Activated T-helper 1 cell treated with Interleukin-2 at 50 U/mL for 16 hours (primary cell): ENCODE measurements at places on chromosomes 4 and X.

DNA sequence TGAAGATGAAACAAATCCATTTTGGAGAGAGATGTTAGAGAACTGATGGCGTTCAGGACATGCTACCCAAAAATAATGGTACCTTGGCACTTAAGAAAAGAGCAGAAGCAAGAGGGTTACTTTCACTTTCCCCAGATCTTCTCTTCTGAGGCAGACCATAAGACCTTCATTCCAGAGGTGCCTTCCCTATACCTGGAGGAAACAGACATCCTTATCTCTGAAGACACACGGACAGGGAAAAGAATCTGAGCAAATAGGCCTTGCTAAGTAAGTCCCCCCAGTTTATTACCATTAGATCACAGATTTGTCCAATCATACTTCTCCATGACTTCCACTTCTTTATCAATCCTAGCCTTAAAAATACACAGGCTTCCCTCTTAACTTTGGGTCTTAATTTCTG is 2.0 kb upstream of the FGF2 start:
- DNase-seq, result no peak

- DNase-seq, result no peak
Observed at GRCh38 chr4:30723201-30723955, 3.2 kb downstream of the PCDH7 start.

- DNase-seq, result no peak
Observed at GRCh38 chrX:21926527-21927278, 13.8 kb upstream of the SMS start.

DNA sequence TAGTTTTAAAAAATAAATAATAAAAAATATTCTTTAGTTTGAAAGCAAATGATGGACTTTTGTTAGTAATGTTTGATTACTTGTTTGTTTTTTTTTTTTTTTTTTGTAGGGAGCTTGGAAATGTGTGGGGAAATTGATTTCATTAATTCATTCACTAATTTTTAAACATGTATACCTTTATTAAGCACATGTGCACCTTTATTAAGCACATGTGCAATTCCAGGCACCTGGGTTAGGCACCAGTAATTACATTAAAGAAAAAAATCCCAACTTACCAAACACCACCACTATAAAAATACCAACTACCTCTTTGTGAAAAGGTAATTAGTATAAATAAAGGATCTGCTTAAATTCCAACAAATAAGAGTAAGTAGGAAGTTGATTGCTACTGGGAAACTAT is 9.5 kb downstream of the GUCY1B1 start:
- DNase-seq, result no peak

GRCh38 chr4:151402145-151402865 is 6.7 kb upstream of the FHIP1A start:
- no peak for DNase-seq

- no peak for DNase-seq
Observed at GRCh38 chrX:129724754-129725153, 14.0 kb upstream of the XPNPEP2 start.

- DNase-seq, result no peak
Observed at GRCh38 chr4:141046255-141046654, 87.0 kb downstream of the RNF150 start.

DNA sequence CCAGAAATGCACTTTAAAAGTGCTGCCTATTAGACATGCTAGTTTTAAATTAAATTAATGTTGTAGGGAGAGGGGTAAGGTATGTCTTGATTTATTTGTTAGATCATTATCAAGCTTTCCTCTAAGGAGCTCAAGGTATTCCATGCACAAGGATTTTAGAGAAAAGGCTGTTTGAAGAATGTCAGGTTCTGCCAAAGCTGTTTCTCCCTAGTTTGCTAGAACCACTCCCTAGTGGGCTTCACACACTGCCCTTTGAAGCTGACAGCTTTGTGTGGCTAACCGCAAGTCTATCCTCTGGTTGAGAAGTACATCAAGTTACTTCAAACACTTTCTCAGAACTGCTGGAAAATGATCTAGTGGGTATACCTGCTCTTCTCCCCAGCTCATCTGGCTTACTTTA is 32.3 kb downstream of the RASL11B start:
- no peak for DNase-seq

- DNase-seq, result no peak
Observed at GRCh38 chr4:87239194-87239593, 18.8 kb upstream of the KLHL8 start.

DNA sequence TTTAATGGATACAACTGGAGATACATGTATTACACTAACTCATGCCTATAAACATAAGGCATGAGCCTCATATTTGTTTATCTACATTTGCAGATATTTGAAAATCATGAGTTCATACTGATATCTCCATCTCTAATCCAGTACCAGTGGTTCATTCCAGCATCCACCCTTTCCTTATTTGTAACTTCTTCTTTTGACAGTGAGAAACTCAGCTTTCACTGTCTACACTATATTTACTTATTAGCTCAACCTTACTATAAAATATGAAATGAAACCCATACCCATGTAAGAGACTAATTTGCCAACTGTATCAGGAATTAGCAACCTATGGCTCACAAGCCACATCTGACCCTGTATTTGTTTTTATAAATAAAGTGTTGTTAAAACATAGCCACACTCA is 161.9 kb upstream of the GPRIN3 start:
- no peak for DNase-seq

DNA sequence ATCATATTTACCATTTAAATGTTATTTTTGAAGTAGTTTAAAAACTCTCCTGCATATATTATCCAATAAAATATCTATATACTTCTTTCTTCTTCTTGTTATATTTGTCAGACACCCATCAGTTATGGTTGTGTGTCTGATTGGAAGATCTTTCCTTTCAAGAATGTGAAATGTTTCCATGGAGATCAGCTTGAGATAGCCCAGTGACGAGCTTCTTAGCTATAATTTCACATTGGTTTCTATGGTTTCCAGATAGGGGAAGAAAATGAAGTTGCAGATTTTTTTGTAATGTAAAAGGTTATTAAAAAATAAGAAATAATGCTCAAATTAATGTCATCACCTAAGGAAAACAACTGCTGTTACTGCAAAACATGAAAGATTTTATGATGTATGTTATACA is 189.0 kb downstream of the COX7B2 start:
- DNase-seq, result no peak

DNA sequence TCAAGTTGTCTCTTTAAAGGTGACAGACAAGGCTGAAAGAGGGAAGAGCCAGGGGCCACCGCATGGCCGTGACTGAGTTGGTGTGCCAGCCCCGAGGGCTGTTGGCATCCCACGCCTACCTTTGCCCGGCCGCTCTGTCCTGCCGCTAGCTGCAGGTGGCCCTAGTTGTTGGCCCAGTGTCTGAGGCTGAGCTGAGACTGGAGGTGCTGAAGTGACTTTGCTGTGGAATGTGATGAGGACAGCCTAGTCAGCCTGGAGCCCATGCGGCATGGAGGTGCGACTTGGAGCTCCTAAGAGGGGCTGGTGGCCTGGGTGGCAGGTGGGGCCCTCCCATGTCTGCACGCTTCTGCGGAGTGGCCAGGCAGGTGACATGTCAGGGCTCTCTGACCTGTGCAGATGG is 6.6 kb downstream of the TADA2B start:
- no peak for DNase-seq

DNA sequence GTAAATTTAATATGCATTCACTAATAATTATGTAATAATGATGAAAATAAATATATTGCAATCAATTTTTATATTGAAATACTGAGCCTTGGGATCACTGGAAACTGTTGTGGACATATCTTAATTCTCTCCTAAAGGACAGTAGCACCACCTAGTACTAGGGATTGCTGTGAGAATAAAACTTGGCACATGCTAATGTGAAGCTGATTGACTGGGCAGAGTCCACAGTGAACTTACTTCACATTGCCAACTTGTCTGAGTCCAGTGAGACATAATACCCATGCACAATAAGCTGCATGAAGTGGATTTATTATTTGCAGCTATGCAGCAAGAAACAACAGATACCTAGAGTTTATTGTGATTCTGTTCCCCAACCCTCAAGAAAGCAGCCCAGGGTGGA is 131.1 kb downstream of the GABRG1 start:
- no peak for DNase-seq

DNA sequence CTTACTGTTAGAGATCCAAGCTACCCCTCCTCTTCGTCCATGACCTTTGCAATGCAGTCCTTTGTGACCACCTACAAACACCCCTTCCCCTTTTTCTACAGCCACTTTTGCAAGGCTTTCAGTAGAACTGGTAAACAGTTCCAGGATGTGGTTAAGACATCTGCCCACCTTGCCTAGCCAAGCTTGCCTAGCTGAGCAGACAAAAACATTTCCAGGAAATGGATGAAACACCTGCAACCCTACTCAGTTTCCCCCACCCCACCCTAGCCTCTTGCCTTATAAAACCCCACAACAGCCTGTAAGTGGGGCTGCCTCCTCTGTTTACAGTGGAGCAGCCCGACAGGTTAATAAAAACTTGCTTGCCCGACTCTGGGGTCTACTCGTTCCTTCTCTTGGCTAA is 133.8 kb downstream of the ZC4H2 start:
- no peak for DNase-seq

DNA sequence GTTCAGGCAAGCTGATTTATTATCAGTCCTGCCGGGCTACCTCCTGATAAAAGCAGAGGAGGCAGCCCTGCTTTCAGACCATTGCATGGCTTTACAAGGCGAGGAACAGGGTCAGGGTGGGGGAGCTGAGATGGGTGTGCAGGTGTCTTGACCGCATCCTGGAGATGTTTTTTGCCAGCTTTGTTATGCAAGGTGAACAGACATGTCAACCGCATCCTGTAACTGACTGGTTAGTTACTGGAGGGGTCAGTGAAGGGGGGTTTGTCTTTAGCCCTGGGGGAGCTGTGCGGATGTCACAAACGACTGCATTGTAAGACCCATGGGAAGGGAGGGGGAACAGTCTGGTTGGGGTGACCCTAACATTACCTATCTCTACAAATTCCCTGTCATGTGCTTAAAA is 10.0 kb downstream of the ADAM29 start:
- no peak for DNase-seq

DNA sequence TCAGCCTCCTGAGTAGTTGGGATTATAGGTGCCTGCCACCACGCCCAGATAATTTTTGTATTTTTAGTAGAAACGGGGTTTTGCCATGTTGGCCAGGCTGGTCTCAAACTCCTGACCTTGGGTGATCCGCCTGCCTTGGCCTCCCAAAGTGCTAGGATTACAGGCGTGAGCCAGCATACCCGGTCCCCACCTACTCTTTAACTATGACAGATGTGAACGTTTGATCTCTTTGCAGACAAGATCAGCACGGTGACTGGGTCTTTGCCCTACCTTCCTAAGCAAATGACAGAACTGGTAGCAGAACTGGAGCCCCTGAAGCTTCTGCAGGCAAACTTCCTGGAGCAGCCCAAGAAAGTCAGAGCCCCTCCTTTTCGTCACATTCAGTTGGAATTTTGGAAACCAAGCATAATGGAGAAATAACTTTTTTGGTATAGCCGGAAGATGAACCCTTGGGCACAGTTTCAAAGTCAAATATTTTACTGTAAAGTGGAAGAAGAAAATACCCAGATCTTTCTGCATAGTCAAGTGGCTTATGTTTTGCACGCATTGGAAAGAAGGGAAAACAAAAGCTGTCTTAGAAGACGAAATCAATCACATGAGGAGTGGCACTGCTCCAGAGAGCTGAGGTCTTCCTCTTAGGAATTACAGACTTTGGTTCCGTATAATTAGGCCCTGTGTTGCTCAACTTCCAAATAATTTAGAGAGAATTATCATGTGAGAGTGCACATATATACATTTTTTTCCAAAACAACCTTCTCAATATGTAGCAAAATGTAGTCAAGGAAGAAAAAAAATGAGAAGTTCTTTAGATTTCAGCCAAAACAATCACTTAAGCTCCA is 90.6 kb downstream of the SORBS2 start:
- no peak for DNase-seq

DNA sequence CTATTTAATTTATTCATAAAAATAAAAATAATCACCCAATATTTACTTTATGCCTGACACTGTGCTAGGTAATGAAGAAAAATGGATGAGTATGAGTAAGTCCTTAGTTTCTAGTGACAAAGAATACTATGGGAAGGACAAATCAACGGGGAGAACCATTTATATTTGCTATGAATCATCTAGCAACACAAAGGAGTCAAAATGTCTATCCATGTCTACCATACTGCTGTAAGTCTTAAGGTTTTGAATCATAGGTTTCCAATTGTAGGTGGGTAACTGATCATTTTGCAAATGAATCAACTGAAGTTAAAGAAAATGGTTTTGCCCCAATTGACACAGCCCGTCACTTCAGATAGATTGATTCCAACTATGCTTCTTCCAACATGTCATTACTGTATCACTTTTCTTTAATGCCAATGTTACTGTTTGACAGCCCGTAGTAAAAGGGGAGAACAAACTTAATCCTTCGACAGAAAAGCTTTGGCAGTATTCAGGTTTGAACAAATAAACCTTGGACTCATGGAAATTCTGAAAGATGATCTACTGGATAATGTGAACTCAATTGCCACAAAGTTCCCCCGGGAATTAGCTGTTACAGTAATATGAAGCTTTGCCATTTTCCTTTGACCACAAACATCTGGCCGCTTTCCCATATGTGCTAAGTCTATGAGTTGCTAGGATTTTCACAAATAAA is 3.2 kb downstream of the TDO2 start:
- DNase-seq, result no peak

GRCh38 chr4:169756971-169757574 is 671 bp downstream of the HPF1 start:
- DNase-seq, result no peak

DNA sequence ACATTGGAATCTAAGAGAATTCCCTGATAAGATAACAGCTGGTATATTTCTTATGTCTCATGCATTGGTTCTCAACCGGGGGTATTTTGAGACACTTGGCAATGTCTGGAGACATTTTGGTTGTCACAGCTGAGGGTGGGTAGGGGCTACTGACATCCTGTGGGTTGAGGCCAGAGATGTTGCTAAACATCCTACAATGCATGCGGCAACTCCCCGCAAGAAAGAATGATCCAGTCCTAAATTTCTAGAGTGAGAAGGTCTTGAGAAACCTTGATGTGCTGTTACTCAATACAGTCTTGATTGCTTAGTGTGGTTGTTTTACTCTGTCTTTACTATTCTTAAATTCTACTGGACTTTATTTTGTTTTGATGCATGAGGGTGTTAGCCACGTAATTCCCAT is 287.2 kb downstream of the FRMPD4 start:
- DNase-seq, result no peak

- no peak for DNase-seq
Observed at GRCh38 chrX:110732266-110732665, 63.4 kb downstream of the CHRDL1 start.
